Stimulated activated memory B cell treated with anti-CD40 and anti-IgM and Interleukin-4, amounts not matched to agents 10 μg/mL and 1 μg/mL and 100 μg/mL, for 72 hours (primary cell): ENCODE measurements at places on chromosomes 6 and 20.

DNA sequence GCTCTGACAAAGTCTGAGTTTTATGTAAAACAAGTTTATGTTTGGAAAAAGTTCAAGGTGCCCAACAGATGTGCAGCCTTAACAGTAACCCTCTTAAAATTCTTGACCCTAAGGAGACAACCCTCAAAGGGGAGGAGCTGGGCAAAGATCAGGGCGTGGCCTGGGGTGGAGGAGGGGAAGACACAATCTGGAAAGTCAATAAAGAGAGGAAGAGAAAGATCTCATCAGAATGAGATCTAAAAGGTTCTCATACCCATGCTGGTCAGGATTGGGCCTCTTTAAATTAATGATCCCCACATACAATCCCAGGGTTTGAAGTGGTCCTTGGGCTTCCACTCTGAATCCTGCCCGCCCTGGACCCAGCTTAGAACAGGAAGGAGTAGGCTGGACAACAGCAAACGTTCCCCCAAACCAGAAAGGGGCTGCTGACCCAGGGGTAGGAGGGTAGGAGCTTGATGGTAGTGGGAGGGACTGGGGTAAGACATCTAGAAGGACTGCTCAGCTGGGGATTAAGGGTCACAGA lies 33.0 kb downstream of the FOXP4 start:
- no peak for ATAC-seq

GRCh38 chr6:105210932-105211531 lies 31.2 kb upstream of the POPDC3 start:
- ATAC-seq: no peak

GRCh38 chr6:21331235-21331634 lies 262.3 kb upstream of the SOX4 start:
- ATAC-seq: no peak

DNA sequence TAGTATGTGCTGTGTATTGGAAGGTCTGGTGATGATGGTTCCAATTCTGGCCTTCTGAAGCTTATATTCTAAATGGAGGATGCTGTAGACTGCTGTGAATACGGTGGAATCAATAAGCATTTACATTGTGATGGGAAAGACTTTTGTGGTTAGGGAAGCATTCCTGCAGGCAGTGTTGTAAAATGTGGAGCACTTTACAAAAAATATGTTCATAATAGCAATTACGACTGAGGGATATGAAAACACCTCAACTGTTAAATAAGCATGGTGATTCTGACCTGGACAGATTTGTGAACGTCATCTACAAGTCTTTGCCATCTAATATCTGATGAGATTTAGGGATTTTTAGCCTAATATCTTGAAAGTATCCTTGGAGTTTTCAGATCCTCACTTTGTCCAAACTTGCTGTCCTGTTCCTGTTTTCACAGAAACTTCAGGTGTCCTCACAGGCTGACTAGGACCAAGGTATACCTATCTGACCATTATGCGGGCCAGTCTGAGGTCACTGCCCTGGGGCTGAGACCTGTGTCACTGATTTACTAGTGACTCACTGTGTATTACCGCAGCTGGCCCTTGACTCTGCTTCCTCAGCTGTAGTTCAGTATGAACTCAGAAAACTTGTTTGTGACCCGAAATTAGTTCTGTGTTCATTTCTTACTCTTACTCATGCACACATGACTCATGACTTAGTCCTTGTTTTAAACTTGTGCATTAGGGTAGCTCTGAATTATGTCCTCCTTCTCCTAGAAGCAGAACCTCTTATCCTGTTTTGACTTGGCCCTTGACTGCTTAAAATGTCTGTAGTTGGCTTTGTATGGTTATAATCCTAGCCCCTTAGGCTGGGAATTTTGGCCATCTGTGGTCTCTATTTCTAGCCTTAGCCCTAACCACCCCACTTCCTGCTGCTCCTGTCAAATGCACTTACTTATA lies 343.0 kb downstream of the CDKAL1 start:
- peak; percentile 92 for ATAC-seq

DNA sequence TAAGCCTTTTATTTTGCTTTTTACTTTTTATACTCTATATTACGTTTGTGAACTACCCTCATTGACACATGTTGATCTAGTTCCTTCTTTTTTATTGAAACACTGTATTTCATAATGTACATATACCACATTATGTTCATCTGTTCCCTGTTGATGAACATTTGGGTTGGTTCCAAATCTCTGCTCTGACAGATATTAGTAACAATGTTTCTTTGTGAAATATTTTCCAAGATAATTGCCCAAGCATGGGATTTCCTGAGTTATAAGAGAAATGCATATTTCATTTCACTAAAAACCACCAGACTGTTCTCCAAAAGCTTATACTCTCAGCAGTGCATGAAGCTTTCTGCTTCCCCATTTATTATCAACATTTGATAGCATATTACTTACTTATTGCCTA lies 44.2 kb upstream of the TNFRSF21 start:
- no peak for ATAC-seq

DNA sequence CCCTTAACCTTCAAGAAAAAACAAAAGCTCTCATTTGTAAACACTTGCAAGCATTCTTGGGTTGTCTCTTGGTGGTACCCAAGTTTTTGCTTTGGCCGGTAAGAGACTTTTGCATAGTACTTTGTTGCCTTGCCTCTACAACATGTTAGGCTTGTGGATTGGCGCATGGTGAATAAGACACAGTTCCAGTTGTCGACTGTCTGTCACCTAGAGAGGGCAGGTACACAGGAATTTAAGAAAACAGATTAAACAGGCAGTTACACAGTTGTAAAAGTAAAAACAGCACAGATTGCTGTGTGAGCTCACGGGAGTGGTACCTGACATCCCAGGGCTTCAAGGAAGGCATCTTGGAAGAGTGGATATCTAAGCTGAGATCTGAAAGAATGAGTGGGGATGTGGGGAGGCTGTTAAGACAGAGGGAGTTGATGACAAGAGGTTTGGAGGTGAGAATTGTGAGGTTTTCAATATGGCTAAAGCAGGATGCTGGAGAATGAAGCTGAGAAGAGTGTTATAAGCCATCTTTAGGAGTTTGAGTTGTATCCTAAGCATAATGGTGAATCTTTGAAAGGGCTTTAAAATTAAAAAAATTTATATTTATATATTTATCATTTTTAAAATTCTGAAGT lies 19.2 kb downstream of the UTRN start:
- no peak for ATAC-seq

DNA sequence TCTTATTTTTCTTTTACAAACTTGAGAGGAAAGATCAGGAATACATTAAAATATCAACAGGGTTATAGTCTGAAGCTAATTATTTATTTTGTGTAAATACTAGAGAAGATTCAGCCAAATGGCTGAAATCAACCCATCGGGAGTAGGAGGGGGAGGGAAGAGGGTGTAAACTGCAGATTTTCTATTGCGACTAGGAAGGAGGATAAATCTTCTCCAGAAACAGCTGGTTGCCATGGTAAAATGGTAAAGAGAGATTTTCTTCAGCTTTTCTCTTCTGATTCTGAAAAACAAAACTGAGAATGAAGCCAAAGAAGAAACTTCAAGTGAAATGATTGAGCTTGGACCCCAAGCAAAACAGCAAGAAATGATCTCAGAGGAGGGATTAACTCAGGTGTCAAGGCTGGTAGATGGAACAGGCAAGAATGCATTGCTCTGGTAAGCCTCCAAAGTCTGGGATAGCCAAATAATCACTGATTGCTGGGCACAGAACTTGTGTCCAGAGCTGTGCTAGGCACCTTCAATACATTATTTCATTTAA lies 193.5 kb upstream of the SPTLC3 start:
- no peak for ATAC-seq

DNA sequence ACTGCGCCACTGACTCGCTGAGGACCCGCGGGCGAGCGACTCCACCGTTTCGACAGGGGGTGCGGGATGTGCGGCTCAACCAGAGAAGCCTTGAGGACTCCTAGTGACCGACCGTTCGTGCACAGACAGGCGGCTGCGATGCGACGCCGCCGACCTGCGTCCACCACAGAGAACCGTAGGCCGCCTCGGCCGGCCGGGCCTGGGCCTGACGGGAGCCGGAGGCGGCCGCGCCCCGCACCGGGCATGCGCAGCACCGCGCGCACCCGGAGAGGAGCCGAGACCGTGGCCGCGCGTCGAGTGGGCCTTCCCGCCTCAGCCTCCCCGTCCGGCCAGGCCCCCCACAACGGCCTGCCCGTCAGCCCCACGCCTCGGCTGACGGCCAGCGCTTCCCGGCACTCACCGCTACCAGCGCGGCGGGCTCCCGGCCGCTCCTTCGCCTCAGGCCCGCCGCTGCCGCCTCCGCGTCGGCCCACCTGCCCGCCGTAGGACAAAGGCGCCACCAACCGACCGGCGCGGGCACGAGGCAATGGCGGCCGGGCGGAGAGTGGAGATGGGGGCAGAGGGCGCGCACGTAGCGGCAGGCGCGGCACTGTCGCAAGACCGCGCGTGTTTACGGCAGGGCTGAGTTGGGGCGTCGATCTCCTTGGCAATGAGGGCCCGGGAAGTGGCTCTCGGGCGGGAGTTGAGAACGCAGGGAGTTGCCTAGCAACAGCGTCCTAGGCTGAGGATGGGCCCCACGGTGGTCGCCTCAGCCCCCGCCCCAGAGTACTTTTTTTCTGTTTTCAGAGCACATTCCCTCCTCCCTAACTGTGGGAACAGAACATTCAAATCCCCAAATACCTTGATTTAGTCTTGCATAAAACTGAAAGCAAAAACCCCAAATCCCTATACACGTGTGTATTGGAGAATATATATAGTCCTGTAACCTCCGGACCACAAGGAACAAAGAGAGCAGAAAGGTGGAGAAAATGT lies at the start of gene NCOA5:
Gene NCOA5 (minus strand): TSS at position 546 of the 972 bp plus-strand sequence. CDS start 10,538 bp downstream, outside the sequence.
- peak; percentile 97 for ATAC-seq

- no peak for ATAC-seq
These were observed 15.4 kb downstream of the PNPLA1 start for GRCh38 chr6:36285187-36285671.

DNA sequence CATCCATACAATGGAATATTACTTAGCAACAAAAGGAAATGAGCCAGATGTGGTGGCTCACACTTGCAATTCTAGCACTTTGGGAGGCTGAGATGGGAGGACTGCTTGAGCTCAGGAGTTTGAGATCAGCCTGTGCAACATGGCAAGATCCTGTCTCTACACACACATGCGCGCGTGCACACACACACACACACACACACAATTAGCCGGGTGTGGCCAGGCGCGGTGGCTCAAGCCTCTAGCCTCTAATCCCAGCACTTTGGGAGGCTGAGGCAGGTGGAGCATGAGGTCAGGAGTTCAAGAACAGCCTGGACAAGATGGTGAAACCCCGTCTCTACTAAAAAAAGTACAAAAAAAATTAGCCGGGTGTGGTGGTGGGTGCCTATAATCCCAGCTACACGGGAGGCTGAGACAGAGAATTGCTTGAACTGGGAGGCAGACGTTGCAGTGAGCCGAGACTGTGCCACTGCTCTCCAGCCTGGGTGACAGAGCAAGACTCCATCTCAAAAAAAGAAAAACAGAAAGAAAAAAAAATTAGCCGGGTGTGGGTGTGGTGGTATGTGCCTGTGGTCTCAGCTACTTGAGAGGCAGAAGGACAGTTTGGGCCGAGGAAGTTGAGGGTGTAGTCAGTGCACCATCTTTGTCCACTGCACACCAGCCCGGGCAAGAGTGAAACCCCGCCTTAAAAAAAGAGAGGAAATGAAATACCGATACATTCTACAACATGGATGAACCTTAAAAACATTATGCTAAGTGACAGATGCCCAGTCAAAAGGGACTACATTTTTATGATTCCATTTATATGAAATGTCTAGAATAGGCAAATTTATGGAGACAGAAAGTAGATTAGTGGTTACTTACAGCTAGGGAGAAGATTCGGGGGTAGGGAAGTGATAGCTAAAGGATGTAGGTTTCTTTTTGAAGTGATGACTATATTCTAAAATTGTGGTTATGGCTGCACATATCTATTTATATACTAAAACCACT lies 52.5 kb downstream of the RBL1 start:
- ATAC-seq: peak; percentile 87

DNA sequence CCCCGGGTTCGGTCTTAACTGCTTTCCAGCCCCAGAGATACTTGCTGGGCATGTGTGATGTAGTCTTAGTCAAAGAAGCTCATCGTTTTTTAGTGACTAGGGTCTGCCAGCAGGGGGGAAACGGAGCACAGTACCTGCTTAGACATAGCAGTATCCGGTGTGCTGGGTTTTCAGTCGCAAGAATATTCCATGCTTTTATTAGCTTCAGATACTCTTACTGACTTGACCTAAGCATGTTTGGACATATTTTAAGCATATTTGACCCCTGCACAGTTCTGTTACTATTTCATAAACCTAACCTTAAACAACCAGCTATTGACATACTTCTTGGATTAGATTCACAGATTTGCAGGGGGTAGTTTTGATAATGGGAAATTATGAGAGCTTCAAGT lies 3.0 kb downstream of the E2F3 start:
- no peak for ATAC-seq

GRCh38 chr6:39926668-39927067 lies 7.6 kb downstream of the MOCS1 start:
- peak; percentile 10 for ATAC-seq

- ATAC-seq: no peak
These were observed 27.2 kb upstream of the SCUBE3 start for GRCh38 chr6:35186571-35186970.

GRCh38 chr6:89758830-89759229 lies 60.8 kb downstream of the MDN1 start:
- ATAC-seq: no peak

GRCh38 chr6:6783721-6784120 lies 195.2 kb downstream of the LY86 start:
- no peak for ATAC-seq

DNA sequence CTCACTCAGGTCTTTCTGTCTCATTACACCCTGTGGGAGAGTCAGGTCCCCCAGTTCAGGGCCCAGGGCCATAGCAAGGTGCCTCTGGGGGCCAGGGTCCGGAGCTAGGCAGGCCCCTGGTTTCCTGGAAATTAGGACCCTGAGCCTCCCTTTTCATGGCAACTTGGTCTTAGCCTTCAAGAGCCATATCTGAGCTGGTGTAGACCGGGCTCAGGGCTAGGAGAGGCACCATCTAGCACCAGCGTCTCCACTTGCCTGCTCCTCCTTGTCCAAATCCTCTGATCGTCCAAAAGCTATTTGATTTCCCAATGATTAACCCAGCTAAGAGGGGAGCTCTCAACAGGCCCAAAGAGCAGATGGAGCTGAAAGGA lies 5.6 kb downstream of the MDFI start:
- ATAC-seq: no peak

DNA sequence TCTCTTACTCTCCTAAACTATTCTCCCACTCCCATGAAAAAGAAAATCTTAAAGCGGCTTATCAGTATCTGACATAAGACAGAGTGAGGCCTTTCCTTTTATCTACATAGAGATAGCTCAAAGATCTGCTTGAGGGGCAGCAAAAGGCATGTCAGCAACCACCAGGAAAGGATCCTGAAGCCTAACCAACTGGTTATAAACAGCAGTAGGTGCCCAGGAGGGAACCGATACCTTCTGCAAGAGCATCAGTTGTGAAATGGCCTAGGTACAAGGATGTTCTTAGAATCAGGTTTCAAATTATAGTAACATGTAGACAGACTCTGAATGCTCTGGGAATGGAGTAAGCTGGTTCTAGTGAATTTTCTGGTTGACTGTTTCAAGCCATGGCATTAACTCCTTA lies 21.4 kb downstream of the JARID2 start:
- ATAC-seq: no peak
